ENCODE measurements at places on chromosomes 2 and 18.

GRCh38 chr2:42135381-42136312, 33.5 kb upstream of the EML4 start:
- H3K36me3 ChIP-seq: no peaks in the 10 kb centered on the region
- H3K4me3 ChIP-seq: no peak overlapping the region
- no peaks in the 10 kb centered on the region for H3K27me3 ChIP-seq
- DNase-seq: no peak
- no peak overlapping the region for H3K27ac ChIP-seq
- H3K4me1 ChIP-seq: peaks cover 23% of the 10 kb centered on the region

- no peaks in the 10 kb centered on the region for H3K36me3 ChIP-seq
- H3K27me3 ChIP-seq: no peaks in the 10 kb centered on the region
- no peak overlapping the region for H3K27ac ChIP-seq
- no peaks in the 10 kb centered on the region for H3K4me1 ChIP-seq
- H3K4me3 ChIP-seq: no peak overlapping the region
Observed at GRCh38 chr2:10229462-10230099, 73.1 kb upstream of the HPCAL1 start.

- DNase-seq: no peak
- no peaks in the 10 kb centered on the region for H3K36me3 ChIP-seq
- no peak overlapping the region for H3K27ac ChIP-seq
- H3K27me3 ChIP-seq: no peaks in the 10 kb centered on the region
Observed at GRCh38 chr2:121613152-121613551, 36.1 kb downstream of the CLASP1 start.

DNA sequence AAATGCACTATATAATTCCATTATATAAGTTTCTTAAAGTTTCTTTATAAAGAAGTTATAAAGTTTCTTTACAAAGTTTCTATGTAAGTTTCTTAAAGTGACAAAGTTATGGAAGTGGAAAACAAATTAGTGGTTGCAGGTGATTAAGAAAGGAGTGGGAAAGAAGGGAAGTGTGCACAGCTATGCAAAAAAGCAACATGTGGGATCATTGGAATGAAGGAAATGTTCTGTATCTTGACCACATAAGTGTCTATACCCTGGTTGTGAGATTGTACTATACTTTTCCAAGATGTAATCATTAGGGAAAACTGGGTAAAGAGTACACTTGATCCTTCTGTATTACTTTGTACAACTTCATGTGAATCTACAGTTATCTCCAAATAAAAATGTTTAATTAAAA, 1541.1 kb downstream of the LRP1B start:
- H3K27ac ChIP-seq: no peak overlapping the region
- no peak for DNase-seq
- H3K4me3 ChIP-seq: no peak overlapping the region

DNA sequence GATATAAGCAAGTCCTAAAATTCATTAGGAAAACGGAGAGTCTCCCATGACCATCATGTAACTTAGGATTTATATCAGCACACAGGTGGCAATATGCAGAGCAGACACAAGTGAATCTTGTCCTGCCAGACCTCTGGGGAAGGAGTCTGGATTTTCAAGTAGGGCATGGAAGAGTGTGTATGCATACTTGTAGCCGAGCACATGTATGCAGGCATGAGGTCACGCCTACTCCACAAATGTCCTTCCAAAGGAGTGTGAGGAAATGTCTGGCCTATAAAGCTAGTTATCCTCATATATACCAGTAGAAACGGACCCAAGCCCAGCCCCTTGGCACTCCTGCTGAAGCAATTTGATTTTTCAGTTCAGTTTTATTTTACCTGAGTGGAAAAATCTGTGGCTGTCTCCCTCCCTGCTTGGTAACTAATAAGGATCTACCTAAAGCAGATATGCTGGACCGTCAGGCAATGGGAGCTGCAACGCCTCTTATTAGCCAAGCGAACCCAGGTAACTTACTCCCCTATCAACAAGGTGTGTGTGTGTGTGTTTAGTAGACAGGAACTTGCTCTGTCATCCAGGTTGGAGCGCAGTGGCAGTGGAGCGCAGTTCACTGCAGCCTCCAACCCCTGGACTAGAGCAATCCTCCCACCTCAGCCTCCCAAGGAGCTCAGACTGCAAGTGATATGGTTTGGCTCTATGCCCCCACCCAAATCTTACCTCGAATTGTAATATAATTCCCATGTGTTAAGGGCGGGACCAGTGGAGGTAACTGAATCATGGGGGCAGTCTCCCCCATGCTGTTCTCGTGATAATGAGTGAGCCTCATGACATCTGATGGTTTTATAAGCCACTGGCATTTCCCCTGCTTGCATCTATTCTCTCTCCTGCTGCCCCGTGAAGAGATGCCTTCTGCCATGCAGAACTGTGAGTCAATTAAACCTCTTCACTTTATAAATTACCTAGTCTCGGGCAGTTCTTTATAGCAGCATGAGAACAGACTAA, 2.8 kb downstream of the STAT1 start:
- no peak for DNase-seq
- peaks cover 12% of the 10 kb centered on the region for H3K36me3 ChIP-seq

- no peaks in the 10 kb centered on the region for H3K4me1 ChIP-seq
- H3K36me3 ChIP-seq: no peaks in the 10 kb centered on the region
- no peak overlapping the region for H3K4me3 ChIP-seq
- no peak overlapping the region for H3K27ac ChIP-seq
- no peak for DNase-seq
- no peaks in the 10 kb centered on the region for H3K27me3 ChIP-seq
Observed at GRCh38 chr18:36250827-36251226, 46.7 kb upstream of the FHOD3 start.

GRCh38 chr2:96960153-96960961, 26.0 kb downstream of the FAM178B start:
- H3K4me3 ChIP-seq: no peak overlapping the region
- DNase-seq: peak; percentile 27
- H3K4me1 ChIP-seq: no peaks in the 10 kb centered on the region
- no peak overlapping the region for H3K27ac ChIP-seq

- H3K36me3 ChIP-seq: peaks cover 13% of the 10 kb centered on the region
- no peaks in the 10 kb centered on the region for H3K27me3 ChIP-seq
- DNase-seq: no peak
Observed at GRCh38 chr2:203451689-203452088, 83.4 kb downstream of the RAPH1 start.

DNA sequence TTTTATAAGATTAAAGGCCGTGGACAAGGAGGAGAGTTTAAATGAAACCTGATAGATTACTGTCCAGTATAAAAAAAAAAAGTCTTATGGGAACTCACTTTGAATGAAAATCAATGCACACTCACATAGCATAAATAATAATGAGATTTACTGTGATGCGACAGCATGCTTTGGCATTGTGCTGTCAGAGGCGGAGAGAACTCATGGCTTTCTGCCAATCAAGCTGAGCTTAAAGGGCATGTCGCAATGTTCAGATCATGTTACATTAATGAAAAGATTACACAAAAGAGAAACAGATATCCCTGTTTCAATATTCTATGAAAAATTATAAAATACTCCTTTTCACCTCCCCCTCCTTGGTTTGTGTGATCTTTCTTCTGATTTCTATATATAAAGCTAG, 310.8 kb downstream of the ERBB4 start:
- no peaks in the 10 kb centered on the region for H3K36me3 ChIP-seq
- DNase-seq: no peak
- no peak overlapping the region for H3K27ac ChIP-seq
- peaks cover 24% of the 10 kb centered on the region for H3K4me1 ChIP-seq
- H3K27me3 ChIP-seq: no peaks in the 10 kb centered on the region

GRCh38 chr18:26708806-26709716, 156.4 kb downstream of the AQP4 start:
- H3K4me3 ChIP-seq: no peak overlapping the region
- no peaks in the 10 kb centered on the region for H3K27me3 ChIP-seq
- H3K27ac ChIP-seq: no peak overlapping the region

DNA sequence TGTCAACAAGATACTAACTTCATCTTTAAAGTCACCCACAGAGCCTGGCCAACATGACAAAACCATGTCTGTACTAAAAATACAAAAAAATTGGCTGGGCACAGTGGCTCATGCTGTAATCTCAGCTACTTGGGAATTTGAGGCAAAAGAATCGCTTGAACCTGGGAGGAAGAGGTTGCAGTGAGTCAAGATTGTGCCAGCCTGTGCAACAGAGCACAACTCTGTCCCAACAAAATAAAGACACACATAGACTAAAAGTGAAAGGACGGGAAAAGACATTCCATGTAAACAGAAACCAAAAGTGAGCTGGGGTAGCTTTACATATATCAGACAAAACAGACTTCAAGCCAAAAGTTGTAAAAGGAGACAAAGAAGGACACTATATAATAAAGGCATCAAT, 34.8 kb downstream of the USP34 start:
- DNase-seq: no peak
- no peaks in the 10 kb centered on the region for H3K36me3 ChIP-seq
- H3K4me3 ChIP-seq: no peak overlapping the region
- peaks cover 9% of the 10 kb centered on the region for H3K4me1 ChIP-seq

DNA sequence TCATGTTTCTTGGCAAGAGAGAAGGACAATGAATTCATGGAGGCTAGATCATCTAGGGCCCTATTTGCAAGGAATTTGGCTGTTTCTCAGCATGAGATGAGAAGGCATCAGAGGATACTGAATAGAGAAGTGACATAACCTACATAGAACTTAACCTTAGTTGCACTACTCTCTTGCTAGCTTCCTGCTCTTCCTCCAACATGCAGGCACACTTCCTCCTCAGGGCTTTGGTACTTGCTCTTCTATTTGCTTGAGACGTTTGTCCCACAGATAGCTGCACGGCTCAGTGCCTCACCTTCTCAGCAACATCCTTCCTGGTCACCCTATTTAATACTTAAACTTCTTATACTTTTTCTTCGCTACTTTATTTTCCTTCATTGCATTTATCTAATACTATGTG, 20.0 kb upstream of the LANCL1 start:
- H3K36me3 ChIP-seq: no peaks in the 10 kb centered on the region
- no peaks in the 10 kb centered on the region for H3K4me1 ChIP-seq
- no peak for DNase-seq
- no peak overlapping the region for H3K4me3 ChIP-seq

- H3K4me1 ChIP-seq: peaks cover 31% of the 10 kb centered on the region
- H3K4me3 ChIP-seq: no peak overlapping the region
- no peaks in the 10 kb centered on the region for H3K36me3 ChIP-seq
- no peak overlapping the region for H3K27ac ChIP-seq
- H3K27me3 ChIP-seq: no peaks in the 10 kb centered on the region
Observed at GRCh38 chr2:69204654-69205053, 182.4 kb downstream of the GFPT1 start.

GRCh38 chr2:119240311-119241204, 16.9 kb downstream of the STEAP3 start:
- no peak overlapping the region for H3K4me3 ChIP-seq
- H3K4me1 ChIP-seq: peaks cover 2% of the 10 kb centered on the region
- H3K36me3 ChIP-seq: no peaks in the 10 kb centered on the region
- DNase-seq: peak; percentile 13

DNA sequence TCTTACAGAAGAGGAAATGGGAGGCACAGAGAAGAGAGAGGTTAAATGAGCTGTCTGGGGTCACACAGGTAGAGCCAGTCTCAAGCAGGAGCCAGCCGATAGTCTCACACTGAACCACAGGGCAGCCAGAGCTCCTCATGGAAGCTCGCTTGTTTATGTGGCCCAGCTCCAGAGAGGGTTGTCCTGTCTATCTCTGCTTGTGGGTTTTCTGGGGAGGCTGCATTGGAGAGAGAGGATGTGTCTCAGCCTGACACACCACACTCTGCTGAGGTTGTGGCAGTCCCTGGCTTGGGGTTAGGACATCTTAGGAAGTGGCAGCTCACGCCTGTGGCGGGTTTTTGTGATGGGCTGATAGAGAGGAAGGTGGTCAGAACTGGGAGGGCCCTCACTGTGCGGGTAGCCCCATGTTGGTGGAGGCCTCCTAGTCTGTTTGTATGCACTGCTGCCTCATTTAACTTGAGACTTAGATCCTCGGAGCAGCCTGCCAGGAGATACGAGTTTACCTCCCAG, 52.3 kb downstream of the TCF7L1 start:
- no peak overlapping the region for H3K27ac ChIP-seq
- H3K27me3 ChIP-seq: no peaks in the 10 kb centered on the region
- no peak overlapping the region for H3K4me3 ChIP-seq
- DNase-seq: no peak

DNA sequence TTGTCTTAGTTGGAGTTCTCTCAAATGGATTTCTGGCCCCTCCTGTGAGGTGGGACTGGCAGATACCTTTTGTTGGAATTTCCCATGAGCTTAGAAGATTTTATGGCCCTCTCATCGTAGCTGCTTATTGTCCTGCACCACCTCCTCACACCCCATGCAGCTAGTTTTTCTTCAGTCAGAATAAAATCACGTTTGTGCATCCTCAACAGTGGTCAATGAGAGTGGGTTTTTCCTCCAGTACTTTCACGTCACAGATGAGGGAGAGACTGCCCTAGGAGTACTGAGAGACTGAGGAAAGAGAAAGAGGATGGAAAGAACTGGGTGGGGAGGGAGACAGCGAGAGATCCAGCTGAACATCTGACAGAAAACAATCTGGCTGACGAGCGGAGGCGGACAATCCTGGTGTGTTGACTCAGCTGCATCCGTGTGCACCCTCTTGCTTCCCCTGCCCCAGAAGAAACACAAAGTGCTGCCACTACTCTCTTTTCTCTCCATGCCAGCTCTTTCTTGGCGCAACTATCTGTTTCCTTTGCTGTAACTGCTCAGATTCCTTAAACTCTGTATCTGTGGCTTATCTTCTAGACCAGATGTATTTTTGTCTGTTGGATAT, 7.4 kb downstream of the RAPGEF4 start:
- no peak for DNase-seq
- H3K4me3 ChIP-seq: no peak overlapping the region
- H3K27me3 ChIP-seq: no peaks in the 10 kb centered on the region
